Fibroblast of skin of right biceps (primary cell): ENCODE measurements at places on chromosomes 13 and 19.

GRCh38 chr13:25117312-25117711, 21.4 kb downstream of the PABPC3 start:
- DNase-seq = no peak

DNA sequence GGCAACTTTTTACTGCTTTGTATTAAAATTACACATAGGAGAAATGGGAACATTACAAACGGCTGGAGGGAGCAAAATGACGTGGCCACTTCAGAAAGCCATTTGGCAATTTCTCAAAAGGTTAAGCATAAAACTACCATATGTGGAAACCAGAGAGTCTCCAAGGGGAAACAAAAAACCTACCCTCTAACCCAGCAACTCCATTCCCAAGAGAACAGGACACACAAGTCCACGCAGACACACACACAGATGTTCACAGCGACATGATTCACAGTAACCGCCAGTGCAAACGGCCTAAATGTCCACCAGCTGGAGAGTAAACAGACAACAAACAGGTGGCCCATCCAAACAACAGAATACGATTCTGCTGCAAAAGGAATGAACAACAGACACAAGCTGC, 37.2 kb downstream of the STK24 start:
- DNase-seq = no peak

- peak; percentile 1 for DNase-seq
Observed at GRCh38 chr19:22545751-22546150, 88.4 kb upstream of the ZNF492 start.

GRCh38 chr13:113577881-113578435, 6.6 kb upstream of the TFDP1 start:
- DNase-seq = no peak

DNA sequence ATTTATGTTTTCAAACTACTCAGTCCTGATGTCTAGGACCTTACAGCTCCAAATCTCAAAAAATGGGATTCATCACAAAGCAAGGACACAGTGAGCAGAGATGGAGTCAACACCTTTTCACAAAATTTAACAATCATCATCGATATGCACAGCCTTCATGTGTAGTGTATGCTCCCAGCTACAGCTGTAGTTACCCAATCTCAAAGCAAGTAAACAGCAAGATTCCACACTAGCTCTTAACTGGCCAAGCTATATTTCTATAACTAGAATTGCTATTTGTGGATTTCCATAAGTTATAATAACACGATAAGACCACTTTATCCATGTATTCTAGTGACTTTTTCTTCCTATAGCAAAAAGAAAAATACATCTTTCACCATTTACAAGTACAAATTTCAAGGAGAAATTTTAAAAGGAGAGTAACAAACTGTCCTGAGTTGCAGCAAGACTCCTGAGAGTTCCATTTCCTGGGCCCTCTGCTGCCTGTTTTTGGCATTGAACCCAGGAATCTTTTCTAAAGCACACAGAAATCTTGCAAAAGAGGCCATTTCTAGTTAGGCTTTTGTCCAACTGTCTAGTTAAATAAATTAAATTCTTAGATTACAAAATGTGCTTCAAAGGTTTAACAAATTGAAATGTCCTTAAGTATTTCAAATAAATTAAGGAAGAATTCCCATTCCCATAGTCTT, 460.6 kb downstream of the FGF14 start:
- DNase-seq = peak; percentile 3

DNA sequence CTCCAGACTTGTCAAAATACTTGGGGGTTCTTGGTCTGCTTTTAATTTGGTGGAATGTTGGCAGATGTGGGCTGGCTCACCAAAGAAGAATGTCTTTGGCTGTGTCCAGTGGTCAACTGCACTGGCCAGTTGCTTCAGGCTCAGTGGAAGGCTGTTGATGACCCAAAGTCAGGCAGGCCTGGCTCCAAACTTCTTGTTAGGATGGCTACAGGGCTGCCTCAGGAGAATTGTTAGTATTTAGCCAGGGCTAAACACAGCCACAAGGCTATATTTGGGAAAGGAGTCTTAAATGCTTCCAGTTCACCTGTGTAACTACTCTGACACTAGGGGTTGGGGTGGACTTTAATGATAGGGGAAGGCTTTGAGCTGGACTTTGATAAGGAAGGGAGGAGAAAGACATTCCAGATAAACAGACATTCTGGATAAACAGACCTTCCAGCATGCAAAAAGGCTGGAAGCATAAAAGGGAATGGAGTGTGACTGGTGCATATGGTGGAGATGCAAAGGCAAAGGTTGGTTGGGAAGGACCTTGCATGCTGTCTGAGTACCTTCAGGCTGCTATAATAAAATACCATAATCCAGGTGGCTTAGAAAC, 116.8 kb downstream of the FOXO1 start:
- DNase-seq = no peak

GRCh38 chr13:109567315-109567714, 219.1 kb downstream of the IRS2 start:
- DNase-seq = no peak

GRCh38 chr13:24892829-24893228, 128.9 kb downstream of the RNF17 start:
- peak; percentile 47 for DNase-seq

DNA sequence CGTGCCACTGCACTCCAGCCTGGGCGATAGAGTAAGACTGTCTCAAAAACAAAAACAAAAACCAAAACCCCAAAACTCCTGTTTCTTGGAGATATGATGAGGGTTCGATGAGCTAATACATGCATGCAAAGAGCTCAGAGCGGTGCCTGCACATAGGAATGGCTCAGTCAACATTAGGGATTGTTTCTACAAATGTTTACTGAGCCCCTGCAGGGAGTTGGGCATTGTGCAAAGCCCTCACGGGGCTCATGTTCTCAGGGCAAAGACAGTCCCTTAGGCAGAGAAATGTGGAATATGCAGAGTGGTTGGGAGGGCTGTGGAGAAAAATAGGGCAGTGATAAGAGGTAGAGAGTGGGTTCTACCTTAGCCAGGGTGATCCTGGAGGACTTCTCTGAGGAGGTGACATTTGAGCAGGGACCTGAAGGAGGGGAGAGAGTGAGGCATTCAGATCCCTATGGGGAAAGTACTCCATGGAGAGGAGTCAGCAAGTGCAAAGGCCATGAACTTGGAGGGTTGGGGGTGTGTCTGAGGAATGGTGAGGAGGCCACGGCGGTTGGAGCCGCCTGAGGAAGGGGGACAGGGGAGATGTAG, 1.5 kb upstream of the EHD2 start:
- DNase-seq = no peak

DNA sequence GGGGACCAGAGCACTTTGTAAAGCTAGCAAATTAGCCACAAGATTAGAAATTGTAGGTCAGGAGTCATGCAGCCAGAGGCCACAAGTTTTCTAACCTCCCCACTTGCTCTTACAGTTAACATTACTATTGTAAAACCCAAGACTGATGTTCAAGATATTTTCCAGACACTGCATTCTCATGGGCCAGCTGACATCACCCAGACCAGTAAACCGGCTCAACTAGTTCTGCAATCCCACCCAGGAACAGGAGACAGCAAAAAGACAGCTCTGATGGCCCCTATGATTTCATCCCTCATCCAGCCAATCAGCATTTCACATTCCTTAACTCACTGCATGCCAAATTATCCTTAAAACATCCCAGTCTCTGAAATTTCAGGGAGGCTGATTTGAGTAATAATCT, 178.5 kb downstream of the PRR20E start:
- DNase-seq = no peak

DNA sequence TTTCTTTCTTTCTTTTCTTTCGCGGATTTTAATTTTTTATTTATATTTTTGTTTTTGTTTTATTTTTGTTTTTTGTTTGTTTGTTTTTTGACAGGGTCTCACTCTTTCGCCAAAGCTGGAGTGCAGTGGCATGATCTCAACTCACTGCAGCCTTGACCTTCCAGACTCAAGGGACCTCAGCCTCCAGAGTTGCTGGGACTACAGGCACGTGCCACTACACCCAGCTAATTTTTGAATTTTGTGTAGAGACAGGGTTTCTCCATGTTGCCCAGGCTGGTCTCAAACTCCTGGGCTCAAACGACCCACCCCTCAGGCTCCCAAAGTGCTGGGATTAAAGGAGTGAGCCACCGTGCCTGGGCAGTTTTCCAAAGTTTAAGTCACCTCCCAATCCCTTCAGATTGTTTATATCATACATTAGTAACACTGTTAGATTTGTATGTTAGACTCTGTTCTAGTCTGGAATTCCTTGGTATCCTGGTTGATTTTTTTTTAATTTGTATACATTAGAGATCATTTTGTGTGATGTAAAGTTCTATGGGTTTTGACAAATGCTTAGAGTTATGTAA, 597.3 kb downstream of the DCT start:
- DNase-seq = peak; percentile 78

GRCh38 chr13:24718192-24718965, 38.2 kb downstream of the ATP12A start:
- no peak for DNase-seq
